ENCODE measurements at places on chromosomes 1 and 21.

DNA sequence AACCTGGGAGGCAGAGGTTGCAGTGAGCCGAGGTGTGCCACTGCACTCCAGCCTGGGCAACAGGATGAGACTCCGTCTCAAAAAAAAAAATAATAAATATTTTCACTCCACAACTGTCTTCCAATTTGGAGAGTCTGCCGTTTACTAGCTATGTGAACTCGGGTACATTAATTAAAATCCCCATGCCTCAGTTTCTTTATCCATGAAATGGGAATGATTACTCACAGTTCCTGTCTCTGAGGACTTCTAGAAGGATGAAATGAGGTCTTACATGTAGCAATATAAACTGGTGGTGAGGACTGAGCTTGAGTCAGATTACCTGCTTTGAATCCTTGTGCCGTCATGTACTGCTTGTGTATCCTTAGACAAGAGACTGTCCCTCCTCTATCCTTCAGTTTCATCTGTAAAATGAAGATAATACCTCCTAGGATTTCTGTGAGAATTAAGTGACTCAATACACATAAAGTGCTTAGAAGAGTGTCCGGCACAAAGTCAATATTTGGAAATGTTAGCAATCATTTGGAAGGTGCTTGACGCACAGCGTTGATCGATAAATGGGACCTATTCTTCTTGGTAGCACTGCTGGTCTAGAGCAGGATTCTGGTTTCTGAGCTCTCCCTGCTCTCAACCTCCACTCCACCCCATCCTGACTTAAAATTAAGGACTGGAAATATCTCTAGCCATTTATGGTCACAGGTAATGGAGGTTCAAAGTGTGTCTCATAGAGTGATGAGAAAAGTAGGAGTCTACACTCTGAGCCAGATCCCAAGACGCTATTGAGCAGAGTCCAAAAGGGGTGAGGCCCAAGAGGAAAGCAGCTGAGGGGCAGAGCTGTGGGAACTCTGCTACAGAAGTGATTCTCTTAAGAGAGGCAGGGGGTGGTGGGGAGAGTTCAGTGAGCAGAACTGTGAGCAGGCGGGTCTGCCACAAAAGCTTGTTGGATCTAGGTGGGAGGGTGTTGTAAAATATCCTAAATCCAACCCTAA is 11.6 kb upstream of the DDI2 start:
- no peak for DNase-seq

GRCh38 chr1:158019171-158019868 is 25.9 kb downstream of the KIRREL1 start:
- no peak for DNase-seq

DNA sequence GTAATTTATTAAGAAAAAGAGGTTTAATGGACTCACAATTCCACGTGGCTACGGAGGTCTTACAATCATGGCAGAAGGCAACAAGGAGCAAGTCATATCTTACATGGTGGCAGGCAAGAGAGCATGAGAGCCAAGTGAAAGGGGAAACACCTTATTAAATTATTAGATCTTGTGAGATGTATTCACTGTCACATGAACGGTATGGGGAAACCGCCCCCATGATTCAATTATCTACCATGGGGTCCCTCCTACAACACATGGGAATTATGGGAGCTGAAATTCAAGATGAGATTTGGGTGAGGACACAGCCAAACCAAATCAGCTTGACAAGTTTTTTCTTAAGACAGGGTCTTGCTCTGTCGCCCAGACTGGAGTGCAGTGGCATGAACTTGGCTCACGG is 14.3 kb downstream of the DAP3 start:
- peak; percentile 66 for DNase-seq

GRCh38 chr1:207863893-207864535 is 46.9 kb downstream of the CD34 start:
- DNase-seq = peak; percentile 66

DNA sequence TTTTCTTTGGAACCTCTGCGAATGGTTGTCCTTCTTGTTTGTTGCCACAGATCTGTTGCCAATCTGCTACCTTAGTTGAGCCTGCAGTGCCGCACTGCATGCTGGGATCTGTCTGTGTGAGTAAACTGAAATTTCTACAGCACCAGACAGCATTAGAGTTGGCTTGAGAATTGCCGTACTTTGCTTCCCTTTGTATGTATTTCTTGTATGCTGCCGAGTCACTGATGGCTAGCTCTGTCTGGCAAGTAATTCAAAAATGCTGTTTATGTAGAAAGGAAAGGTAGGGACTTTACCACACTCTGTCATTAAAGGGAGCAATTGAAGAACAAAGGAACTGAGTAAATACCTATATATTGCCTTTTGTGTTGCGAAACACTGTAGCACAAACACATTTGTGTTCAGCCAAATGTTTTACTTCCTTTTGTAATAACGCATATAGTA is 857.4 kb downstream of the USP25 start:
- DNase-seq = no peak

GRCh38 chr1:8204826-8205225 is 113.1 kb upstream of the SLC45A1 start:
- no peak for DNase-seq

DNA sequence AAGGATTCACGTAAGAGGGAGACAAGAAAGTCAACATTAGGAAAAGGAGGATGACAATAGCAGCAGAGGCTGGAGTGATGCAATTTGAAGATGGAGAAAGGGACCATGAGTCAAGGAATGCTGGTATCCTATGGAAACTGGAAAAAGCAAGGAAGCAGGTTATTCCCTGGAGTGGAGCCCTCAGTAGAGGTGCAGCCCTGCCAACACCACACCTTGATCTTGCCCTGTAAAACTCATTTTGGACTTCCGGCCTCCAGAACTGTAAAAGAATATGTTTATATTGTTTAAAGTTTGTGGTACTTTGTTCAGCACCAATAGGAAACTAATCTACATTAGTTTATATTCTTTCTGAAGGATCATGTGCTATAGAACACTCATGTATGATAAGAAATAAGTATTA is 19.6 kb upstream of the CLDN17 start:
- no peak for DNase-seq

DNA sequence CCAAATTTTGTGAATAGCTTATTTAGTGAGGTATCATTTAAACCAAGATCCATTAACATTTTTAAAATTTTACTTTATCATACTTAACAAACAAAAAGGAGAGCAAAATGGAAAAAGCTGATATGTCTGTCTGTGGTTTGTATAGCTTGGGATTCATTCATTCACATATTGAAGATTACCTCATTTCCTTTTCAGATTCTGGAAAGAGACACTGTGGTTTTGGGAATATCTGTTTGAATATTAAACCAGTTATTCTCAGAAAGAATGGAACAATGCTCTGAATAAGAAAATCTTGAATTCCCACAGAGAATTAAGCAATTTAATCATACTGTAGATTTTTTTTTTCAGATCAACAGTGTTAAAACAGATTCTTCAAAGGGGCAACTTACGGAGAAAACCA is 93.8 kb upstream of the PRDX6 start:
- no peak for DNase-seq

- peak; percentile 42 for DNase-seq
Observed at GRCh38 chr1:223670458-223671159, 5.1 kb upstream of the CAPN8 start.

- DNase-seq = no peak
Observed at GRCh38 chr1:197441999-197442414, 174.0 kb downstream of the CRB1 start.

DNA sequence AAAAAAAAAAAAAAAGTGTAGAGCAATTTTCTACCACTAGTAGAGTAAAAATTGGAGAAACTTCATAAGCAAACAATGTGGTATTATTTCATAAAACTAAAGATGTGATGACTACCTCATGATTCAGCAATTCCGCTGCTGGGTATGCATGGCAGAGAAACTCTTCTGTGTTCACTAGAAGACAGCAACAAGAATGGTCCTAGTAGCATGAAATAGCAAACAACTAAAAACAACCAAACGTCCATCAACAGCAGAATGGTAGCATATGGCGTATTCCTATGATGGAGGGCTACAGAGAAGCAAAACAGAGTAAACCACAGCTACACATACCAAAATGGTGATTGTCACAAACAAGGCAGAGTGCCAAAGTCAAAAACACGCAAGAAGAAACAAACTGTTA is 18.9 kb downstream of the HTR1D start:
- no peak for DNase-seq

- no peak for DNase-seq
Observed at GRCh38 chr1:208268541-208269337, 24.6 kb upstream of the PLXNA2 start.

DNA sequence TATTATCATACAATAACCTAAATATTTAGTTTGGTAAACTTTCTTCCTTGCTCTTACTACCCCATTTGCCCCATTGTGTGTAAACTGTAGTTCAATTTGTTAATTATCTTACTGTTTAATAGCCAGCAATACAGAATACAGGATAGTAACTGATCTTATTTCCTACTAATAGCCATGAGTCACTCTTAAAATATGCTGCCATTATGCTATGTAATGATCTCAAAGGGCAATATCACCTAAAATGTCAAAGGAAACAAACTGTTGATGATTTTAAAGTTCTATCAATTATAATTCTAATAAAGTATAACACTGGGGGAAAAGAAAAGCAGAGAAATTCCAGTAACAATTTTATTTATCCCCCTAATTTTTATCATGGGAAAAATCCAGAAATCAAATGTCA is 4.3 kb downstream of the SLC30A1 start:
- no peak for DNase-seq

DNA sequence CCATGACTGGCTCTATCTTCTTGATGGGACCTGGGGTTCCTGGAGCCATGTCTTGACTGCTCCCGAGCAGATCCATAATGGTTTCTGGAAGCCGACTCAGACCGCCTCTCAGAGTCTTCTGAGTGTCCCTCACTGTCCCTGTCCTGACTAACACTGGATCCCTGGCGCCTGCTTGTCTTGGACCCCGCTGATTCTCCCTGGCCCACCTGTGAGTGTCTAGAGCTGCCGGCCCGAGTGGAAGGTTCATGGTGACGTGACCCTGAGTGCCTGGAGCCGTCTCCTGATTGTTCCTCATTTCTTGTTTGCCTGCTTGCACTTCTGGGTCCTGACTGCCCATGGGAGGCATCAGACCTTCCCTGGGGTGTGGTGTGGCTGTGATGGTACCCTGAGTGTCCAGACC is 15.1 kb downstream of the FLG start:
- no peak for DNase-seq

DNA sequence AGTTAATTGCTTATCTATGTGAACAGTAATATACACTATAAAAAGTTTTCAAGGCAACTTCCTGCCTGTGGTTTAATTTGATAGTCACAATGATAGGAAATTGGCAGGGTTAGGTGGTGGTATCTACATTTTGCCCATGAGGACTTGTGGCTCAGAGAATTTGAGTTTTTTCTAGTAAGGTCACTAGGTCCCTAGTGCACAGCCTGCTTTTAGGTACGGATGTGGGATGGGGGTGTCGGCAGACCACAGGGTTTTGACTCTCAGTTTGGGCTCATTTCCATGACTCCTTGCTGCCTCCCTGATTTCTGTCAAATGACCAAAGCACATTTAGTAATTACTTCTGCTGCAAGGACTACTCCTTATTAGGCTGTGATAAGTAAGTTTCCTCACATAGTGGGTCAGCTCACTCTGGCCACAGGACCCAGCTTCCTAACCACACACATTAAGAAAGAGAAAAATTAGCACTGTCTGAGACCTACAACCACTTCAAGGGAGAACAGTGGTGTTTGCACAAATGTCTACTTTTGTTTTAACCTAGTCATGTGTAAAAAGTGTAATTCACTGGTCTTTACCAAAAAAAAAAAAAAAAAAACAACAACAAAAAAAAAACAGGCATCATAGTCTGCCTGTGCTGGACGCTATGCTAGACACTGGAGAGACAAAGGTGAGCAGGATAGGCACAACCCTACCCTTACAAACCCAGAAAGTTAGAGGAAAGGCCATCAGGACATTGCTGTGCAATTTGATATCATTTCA is 43.7 kb downstream of the MRPL39 start:
- peak; percentile 79 for DNase-seq

- no peak for DNase-seq
Observed at GRCh38 chr1:91335603-91336002, 69.0 kb downstream of the HFM1 start.

DNA sequence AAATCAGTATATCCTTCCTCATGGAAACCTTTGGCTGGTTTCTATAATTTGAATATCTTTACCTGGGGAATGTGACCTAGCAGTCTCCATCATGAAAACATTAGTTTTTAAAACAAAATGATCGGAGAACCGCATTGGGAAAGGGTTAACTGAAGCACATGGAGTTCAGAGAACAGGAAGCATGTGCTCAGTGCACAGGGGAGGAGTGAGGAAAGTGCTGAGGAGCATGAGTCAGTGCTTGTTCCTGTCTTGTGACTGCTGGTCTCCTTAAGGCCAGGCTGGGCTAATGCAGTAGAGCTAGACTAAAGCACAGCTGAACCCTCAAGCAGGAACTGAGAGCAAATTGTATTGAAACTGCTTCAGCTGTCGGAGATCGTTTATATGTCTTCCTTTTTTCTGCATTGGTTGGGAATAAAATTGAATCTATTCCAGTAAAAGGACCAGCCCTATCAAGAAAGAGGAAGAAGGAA is 5.8 kb downstream of the IFI16 start:
- DNase-seq = peak; percentile 98

DNA sequence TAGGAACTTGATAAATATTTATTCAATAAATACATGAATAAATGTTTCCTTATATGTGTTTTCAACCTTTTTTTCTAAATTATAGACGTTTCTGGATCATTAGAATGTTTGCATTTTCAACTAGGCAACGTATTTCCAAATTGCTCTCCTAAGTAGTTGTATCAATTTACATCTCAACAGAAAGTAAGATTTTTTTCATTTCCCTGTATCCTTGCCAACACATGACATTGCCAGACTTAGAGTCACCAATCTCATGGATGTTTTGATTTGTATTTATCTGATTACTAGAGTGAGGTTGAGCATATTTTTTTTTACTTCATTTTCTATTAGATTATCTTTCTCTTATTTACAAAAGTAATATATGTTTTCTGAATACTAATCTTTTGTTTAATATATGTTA is 22.2 kb upstream of the SMG7 start:
- DNase-seq = no peak

DNA sequence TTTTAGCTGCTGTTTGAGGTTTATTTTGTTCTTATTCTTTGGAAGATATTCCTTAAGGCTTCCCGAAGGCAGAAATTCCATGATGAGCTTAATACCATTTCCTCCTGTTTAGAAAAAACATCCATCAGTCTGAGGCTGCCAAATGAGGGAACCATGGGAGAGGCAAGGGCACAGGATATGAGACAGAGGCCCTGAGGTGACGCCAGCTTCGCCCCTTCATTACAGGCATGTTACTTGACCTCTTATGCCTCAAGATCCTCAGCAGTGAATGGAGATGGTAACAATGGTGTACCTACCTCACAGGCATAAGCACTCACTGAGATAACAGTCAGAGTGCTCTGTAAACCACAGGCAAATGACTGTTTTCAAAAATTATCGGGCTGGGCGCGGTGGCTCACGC is 93.6 kb downstream of the RAVER2 start:
- no peak for DNase-seq

- no peak for DNase-seq
Observed at GRCh38 chr1:96955307-96956012, 233.9 kb downstream of the PTBP2 start.

DNA sequence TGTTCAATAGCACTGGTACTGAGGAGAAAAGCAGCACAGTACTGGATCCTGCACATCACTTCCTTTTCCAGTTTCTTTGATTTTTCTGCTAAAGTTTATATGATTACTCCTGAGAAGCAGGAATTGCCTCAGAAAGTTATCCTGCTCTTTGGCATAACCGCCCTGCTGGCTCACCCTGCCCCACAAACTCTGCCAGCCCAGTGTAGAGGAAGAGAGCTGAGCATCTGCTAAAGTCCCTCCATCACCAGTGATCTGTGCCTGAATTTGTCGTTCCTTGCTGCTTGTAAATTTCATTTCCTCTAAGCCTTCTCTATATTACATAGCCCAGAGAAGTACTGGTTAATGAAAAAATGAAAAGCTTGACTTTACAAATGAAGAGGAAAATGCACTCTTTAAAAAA is 87.0 kb upstream of the C1orf21 start:
- no peak for DNase-seq
